ENCODE measurements at places on chromosomes 2 and 18.

DNA sequence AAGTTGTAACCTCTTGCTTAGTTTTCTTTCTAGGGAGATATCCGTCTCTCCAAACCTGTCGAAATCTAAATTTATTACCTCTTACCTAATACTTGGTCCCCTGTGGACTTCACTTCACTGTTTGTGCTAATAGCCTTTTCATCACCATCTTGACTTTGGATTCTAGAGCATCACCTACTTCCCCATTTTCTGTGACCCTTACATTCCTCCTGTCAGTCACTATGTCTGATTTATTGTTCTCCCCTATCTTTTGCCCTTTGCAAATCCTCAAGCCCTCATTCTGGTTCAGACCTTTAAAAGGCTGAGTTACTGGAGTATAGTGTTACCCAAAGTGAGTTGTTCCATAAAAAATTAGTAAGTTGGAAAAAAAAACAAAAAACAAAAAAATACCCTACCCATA, 7.5 kb downstream of the MYO1B start:
- no peak for DNase-seq

DNA sequence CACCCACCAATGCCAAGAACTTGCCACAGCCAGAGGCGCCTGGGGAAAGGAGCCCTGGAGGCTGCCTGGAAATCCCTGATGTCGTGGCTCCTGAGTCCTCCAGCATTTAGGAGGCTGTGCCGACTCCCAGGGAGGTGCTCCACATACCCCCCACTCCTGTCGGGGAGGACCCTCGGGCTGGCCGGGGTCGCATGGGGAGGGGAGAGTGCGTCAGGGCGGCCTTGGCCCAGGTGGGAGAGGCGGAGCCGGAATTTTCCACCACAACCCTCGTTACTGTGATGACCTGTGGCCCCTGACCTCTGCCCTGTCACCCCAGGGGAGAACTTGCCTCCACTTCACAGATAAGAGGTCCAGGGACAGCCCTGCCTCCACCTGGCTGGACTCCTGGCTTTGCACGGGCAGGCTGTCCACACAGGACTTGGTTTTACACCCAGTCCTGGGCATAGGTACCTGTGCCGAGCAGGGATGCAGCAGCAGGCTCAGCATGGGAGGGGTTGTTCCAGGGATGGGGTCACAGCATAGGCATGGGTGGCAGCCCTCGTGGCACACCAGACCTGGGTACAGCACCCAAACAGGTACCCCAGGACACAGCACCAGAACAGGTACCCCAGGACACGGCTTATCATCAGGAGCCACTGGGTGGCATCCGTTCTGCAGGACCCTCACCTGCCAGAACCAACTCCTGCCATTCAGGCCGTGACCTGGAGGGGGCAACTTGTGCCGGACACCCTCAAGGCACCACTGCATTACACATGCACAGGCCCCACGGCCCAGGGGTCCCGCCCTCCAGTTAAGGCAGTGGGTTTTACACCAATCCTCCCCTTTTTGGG, 12.3 kb upstream of the AGXT start:
- no peak for DNase-seq

- no peak for DNase-seq
These were observed 98.9 kb downstream of the SPHKAP start for GRCh38 chr2:228082571-228082970.

DNA sequence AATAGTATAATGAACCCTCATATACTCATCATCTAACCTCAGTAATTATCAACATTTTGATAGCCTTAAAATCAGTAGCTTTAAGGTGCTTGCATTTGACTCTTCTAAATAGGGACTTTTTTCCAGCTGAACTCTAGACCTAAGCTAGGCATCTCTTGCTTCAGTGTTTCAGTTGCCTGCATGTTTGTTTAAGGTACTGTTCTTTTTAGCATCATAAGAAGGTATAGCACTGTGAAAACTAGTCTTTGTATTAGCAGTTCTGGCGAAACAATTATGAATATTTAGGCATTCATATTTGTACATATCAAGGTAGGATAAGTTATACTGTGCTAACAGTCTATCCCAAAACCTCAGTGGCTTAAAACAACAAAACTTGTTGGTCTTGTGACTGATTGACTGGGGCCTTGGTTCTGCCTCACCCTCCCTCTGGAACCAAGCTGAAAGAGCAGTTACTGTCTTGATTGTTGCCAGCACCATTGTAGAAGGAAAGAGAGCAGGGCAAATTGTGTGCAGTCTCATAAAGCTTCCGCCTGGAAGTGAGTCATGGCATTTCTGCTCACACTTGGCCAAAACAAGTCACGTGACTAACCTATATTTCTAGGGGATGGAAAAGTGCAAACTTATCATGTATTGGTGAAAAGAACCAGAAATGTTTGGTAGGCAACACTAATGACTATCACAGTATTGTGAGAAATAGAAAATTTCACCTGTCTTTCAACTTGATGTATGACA, 24.3 kb downstream of the GALNT1 start:
- no peak for DNase-seq

DNA sequence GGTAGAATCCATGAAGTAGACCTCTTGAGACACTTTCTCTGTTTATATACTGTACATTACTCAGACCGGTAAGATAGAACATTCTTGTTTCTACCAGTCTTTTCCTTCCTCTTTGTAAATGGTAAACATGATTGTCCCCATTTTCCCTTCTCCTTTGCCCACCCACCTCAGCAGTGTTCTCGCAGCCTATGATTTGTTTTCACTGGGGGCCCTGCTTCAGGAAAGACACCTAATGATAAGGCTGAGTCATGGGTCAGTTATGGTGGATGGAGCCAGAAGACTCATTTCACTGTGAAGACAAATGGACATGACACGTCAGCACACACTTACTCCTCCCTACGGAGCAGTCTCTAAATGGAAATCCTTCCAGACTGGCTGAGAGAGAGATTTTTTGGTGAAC, 23.7 kb downstream of the CENPO start:
- no peak for DNase-seq

All from T1000 (cell line).